ENCODE measurements at places on chromosomes 3 and 15.

DNA sequence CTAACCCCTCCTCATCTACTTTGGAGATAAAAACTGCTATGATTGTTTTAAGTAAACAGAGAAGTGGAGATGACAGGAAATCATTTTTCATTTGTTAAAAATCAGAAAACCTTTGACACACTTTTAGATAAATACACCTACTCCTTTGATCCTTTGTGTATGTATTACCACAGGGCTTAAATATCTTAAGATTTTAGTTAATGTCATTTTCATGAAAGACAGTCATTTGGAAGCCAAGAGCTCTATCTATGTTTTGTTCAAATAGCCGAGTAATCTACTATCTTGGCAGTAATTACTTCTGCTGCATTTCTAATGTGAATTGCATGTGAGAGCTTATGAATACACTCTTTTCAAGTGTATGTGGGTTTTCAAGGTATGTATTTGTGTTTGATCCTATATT, 2.0 kb downstream of the ARPP21 start:
- DNase-seq: no peak

GRCh38 chr15:41024131-41024530, 70.9 kb downstream of the CHAC1 start:
- DNase-seq: no peak

- DNase-seq: no peak
Measured at GRCh38 chr3:15903759-15904720, 106.3 kb upstream of the ANKRD28 start.

- DNase-seq: no peak
Measured at GRCh38 chr15:52225230-52225629, 34.0 kb upstream of the GNB5 start.

DNA sequence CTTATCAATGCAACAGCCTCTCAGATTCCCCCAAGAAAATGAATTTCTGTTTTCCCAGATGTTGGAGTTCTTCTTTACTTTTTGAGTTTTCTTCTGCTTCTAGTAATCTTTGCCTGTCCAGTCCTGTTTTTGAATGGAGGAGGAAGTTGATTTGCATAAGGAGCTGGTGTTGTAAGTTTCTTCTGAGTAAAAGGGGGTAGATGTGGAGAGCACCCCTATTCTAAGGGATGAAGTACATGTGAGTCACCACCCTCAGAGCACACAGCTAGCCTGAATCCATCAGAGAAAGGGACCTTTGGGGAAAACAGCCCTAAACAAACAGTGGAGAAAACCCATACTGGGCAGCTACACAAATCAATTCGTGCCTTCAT, 34.5 kb downstream of the ACAA1 start:
- no peak for DNase-seq

DNA sequence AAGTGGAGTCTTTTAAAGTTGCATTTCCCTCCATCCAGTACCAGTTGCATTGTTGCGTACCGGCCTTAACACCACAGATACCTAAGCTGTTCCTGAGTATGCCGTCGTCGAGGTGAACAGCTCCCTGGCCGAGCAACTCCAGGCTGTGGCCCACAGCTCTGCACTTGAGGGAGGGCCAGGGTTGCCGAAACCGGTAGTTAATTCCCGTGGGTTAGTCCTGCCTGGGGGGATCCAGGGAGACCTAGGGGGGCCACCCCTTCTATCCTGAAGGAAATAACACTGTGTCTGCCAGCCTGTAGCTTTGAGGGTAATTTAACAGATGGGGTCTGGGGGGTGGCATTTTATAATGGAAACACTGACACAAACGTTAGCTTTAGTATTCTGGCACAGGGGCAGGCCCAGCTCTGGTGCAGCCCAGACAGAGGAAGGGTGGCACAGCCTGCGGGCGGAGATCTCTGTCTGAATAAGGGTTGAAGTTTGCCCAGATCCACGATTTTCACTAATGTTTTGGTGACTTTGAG, 60.8 kb downstream of the RGMA start:
- no peak for DNase-seq

- no peak for DNase-seq
Measured at GRCh38 chr3:45889337-45889736, 3.0 kb downstream of the CCR9 start.
